Fibroblast of lung (primary cell): ENCODE measurements at places on chromosomes 11 and 22. TPM values are rescaled to one million over a fixed set of nuclear protein-coding genes. Genes with fewer than 3 reads are reported as not detected.

C11orf87 gene
- not detected in 2 replicates for total RNA-seq

SMC1B gene
- not detected in 2 replicates for total RNA-seq

SPA17 gene
- 10.0 and 18.0 TPM in 2 replicates for total RNA-seq

CCDC73 gene
- under 0.01 TPM in 2 replicates for total RNA-seq

COMT gene
- total RNA-seq: 192 and 305 TPM in 2 replicates

TMEM191C gene
- 0.51 and 2.6 TPM in 2 replicates for total RNA-seq

OR5B21 gene
- not detected in 2 replicates for total RNA-seq

CST6 gene
- total RNA-seq: 1.8 and 11.1 TPM in 2 replicates

DGCR8 gene
- total RNA-seq: 21.3 and 26.2 TPM in 2 replicates

ANGPTL5 gene
- 0.17 and 0.77 TPM in 2 replicates for total RNA-seq

OR6T1 gene
- not detected in 2 replicates for total RNA-seq
